ENCODE measurements at places on chromosomes 2 and 18.

DNA sequence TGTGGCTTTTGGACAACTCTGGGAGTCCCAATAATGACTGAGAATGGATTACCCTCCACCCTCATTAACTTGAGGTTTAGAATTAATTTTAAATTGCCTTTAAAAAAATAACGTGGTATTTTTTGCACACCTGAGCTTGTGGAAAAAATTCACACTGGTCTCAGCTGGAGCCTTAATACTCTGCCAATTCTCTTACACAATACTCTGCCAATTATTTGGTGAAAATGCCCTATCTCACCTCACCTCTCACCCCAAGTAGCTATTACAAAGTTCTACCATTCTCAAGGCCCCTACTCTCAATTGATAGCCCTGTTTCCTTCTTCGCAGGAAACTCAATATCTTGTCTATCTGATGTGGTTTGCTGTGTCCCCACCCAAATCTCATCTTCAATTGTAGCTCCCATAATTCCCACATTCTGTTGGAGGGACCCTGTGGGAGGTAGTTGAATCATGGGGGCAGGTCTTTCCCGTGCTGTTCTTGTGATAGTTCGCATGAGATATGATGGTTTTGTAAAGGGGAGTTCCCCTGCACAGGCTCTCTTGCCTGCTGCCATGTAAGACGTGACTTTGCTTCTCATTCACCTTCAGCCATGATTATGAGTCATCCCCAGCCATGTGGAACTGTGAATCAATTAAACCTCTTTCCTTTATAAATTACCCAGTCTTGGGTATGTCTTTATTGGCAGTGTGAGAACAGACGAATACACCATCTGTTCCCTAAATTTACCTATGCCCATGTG, 27.4 kb upstream of the C2orf69 start:
- no peak for DNase-seq

- DNase-seq = no peak
Measured at GRCh38 chr2:7392076-7392787, 475.0 kb downstream of the RNF144A start.

- DNase-seq = no peak
Measured at GRCh38 chr18:75694292-75694691, 266.8 kb upstream of the SMIM21 start.

- no peak for DNase-seq
Measured at GRCh38 chr2:127829845-127830246, 18.9 kb upstream of the WDR33 start.

DNA sequence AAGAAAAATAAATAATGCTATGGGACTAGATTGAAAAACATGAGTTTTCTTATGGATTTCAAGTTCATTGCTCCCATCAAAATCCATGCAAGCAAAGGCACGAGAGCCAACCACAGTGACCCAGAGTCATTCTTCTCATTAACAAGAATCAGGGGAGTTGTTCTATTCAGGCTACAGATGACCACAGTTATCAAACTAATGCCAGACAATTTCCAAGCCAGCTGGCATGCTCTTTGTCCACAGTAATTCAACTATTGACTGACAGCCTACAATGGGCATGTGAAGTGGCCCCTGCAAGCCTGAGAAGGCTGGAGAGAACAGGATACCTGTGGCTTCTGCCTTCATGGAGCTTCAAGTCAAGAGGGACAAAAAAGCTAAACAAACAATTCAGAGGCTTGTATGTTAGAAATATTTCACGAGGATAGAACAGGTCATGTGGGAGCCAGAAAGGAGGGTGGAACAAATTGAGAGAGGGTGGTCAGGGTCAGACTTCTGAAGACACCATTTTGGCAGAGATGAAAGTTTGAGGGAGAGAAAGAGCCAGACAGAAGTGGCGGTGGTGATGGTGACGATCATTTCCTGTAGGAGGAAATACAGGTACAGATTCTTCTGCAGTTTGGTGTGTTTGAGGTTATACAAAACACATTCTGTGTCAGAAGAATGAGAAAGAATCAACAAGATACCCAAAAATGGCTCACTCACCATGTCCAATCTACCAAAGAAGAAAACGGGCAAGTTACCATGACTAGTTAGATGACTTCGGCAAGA, 732.4 kb downstream of the RNF144A start:
- DNase-seq = no peak

Data from muscle of arm (tissue), 14 donors.